T-helper 9 cell (primary cell): ENCODE measurements at places on chromosomes 16 and 17.

DNA sequence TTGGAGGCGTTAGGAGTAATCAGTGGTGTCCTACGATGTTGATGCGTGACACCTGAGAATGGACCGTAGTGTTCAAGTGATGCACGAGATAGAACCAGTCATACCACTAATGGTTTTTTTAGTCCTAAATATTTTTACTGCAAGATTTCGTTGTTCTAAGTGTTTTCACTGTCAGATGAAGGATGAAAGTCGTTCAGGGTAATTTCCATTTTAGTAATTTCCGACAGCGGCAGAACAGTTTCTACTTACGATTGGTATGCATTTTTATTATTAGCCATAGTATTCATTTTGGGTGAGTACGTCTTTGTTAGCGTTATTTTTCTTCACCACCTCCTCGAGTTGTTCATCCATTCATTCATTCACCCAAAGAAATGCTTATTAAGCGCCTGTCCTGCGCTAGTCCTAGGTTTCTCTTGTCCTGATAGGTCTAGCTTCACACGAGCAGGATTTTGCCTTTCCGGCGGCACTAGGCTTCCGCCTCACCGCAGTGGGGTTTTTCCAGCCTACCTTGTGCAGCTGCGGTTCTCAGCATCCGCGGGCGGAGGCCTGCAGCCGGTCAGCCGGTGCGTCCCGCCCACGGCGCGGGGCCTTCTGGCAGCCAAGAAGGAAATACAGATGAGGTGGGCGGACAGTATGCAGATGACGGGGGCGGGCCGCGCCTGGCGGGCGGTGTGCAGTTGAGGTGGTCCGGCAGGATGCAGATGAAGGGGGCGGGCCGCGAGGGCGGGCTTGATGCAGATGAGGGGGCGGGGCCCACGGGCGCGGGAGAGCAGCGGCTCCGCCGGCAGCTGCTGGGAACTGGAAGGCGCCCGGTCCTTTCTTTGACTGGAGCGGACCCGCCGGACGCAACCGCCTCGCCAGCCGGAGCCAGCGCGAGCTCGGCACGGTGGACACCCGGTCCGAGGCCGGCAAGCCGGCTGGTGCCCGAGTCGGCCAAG lies 146.4 kb downstream of the SPECC1 start:
- DNase-seq: peak; percentile 92

DNA sequence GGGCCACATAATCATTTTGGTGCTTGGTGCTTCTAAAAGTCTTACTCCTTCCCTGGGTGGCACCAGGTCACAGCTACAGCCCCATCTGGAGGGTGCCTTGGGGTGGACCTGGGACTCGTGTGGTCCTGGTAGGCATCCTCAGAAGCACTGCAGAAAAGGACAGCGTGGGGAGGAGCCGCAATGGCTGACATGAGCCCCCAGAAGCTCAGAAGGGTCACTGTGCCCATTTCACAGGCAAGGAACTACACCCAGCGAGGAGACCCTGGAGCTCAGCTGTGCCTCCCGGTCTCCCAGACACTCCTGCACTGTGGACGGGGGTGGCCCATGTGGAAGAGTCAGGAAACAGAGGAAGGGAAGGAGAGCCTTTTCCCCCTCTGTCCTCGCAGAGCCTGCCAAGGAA lies 26.4 kb downstream of the C17orf100 start:
- DNase-seq: no peak

GRCh38 chr17:64020056-64020766 lies at the start of gene ICAM2:
Gene ICAM2 (minus strand): TSS chr17:64020633. CDS start chr17:64006691, 13,942 bp downstream.
- DNase-seq: peak; percentile 87

DNA sequence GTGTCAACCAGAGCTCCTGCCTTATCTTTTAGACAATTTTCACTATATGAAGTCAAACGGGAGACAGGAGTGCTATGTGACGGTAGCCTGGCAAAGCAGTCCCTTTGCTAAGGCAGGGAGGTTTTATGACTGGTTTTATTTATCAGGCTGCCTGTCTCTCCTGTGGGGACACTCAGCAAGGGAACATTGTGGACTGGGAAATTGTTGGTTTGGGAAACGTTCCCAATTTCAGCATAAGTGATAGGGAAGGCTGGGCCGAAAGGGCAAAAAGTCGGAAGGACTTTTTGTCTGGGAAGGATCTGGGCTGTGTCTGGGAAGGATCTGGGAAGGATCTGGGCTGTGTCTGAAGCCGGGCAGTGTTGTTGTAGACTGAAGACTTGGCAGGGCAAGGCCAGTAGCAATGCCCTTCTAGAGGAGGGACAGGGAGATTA lies 211.2 kb downstream of the PARN start:
- DNase-seq: no peak

GRCh38 chr17:75335315-75335714 lies 46.1 kb upstream of the SLC25A19 start:
- no peak for DNase-seq

- no peak for DNase-seq
Observed at GRCh38 chr17:32303781-32304288, 38.1 kb downstream of the C17orf75 start.

GRCh38 chr17:64692187-64692586 lies 30.1 kb upstream of the SMURF2 start:
- no peak for DNase-seq

- DNase-seq: no peak
Observed at GRCh38 chr16:1491327-1491726, 1.8 kb upstream of the TELO2 start.

DNA sequence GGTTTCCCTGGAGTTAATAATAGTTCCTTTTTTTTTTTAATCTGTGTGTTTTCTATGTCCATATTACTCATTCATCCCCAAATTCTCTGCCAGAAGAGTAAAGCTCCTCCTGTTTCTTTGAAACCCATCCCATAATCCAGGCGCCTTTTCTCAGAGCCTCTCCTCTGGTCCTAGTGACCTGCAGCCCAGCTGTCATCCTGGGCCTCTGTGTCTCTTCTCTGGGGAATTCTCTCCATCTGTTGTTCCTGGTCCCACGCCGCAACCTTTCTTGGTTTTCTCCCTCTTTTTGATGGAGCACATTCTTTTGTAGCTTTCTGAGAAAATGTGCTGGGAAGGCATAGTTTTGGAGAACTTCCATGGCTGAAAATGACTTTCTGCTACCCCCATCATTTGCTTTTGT lies 10.2 kb downstream of the KATNB1 start:
- DNase-seq: no peak

DNA sequence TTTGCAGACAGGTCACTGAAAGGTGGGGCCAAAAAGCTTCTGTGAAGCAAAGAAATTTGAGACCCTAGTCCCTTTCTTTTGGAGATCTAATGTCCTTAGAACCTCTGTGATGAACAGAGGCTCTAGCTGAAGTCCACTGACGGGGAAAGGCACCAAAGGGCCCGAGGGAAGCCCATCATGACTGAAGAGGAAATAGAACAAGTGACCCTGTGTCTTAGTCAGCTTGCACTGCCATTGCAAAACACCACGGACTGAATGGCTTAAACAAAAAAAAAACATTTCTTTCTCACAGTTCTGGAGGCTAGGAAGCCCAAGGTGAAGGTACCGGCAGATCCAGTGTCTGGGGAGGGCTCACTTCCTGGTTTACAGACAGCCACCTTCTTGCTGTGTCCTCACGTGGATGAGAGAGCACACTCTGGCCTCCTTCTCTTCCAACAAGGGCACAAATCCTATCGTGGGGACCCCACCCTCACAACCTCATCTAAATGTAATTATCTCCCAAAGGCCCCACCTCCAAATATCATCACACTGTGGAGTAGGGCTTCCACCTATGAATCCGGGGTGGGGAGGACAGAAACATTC lies 24.3 kb upstream of the ASGR2 start:
- no peak for DNase-seq

GRCh38 chr16:18041864-18042834 lies 294.4 kb downstream of the NPIPA8 start:
- DNase-seq: no peak

DNA sequence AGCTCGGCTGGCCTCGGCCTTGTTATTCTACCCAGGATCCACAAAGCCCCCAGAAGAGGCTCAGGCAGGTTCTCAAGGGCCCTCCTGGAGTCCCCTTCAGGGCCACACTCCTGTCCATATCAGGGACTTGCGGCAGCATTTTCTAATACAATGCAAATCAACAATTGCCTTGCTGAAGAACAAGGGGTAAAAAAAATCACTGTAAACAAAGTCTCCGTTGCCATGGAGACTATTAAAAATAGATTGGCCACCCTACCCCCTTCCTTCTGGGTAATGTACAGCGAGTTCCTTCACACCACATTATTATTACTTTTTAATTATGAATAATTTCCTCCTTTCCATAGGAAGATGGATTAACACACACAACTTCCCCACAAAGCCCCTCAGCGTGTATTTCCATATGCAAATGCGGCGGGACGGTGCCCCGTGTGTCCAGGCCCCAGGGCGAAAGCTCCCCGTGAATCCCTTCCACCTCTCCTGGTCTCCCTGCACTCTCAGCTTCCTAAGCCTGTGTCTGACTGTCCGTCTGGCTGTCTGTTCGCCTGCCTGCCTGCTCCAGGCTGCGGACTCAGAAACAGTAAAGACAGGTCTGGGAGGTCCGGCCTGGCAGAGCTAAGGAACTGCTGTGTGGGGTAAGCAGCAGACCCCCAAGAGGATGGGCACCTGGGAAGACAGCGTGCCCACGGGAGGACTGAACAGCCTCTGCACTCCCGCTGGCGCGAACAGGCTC lies 196.6 kb downstream of the RBFOX3 start:
- DNase-seq: no peak

GRCh38 chr17:18042983-18043382 lies 3.8 kb downstream of the GID4 start:
- no peak for DNase-seq

DNA sequence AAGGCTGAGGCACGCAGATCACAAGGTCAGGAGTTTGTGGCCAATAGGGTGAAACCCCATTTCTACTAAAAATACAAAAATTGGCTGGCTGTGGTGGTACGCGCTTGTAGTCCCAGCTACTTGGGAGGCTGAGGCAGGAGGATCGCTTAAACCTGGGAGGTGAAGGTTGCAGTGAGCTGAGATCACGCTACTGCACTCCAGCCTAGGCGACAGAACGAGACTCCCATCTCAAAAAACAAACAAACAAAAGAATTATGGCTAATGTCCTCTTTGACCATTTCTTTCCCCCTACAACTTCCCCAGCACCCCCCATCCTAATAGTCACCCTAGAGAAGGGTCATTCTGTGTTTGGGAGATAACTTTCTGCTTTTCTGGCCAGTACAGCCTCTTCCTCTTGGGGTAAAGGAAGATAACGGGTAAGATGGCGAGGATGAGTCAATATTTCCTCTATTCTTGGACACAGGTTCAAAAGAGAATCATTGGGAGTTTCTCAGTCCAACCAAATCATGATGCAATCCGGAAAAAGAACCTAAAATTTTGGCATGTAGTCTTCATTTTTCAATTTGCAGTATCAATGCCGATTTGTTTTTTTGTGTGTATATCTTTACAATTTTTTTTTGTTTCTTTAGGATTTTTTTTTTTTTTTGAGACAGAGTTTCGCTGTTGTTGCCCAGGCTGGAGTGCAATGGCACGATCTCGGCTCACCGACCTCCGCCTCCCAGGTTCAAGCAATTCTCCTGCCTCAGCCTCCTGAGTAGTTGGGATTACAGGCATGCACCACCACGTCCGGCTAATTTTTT lies 107.6 kb upstream of the MED13 start:
- DNase-seq: no peak

- DNase-seq: no peak
Observed at GRCh38 chr17:48237456-48237855, 129.9 kb downstream of the SNX11 start.

DNA sequence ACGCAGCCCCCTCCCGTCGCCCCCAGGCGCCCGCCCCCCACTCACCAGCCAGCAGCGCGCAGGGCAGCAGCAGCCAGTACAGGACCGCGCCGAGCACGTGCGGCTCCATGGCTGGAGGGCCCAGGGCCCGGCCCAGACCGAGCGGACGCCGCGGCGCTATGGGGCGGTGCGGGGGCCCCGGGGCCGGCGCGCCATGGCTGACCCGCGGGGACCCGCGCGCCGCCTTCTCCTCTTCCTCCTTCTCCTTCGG lies 239 bp downstream of the PIEZO1 start:
- DNase-seq: no peak

GRCh38 chr17:7019839-7020519 lies 2.9 kb upstream of the BCL6B start:
- no peak for DNase-seq

- no peak for DNase-seq
Observed at GRCh38 chr16:2898831-2899563, 12.7 kb upstream of the FLYWCH1 start.

DNA sequence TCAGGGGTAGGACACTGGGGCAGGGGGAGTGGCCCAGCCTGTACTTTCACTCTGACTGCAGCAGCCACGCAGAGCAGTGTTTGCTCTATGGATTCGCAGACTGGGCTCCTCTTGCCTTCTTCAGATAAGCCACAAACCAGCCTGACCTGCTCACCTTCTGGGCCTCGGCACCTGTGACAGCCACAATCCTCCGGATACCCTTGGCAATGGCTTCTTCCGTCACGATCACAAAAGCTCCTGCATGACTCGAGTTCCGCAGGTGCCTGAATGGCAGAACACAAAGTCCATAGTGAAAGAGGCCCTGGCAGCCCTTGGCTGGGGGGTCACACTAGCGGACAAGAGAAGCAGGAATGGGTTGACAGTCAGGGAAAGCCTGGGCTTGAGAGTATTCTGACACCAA lies 3.8 kb upstream of the EXOSC6 start:
- no peak for DNase-seq

DNA sequence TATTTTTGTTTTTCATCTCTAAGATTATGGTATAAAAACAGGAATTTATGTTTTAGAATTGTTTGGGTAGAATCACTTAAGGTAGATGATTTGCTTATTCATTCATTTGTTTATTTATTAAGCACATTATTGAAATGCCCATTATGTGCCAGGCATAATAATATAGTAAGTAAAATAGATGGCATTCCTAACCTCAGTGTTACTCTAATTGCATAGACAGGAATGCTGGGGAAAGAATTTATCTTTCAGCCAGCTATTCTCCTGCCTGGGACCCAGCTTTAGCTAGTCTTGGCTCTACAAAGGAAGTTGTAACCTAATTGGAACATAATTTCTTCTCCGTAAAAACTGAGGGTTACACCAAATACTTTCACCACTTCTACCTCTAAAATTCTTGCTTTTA lies 44.6 kb downstream of the NFAT5 start:
- no peak for DNase-seq

DNA sequence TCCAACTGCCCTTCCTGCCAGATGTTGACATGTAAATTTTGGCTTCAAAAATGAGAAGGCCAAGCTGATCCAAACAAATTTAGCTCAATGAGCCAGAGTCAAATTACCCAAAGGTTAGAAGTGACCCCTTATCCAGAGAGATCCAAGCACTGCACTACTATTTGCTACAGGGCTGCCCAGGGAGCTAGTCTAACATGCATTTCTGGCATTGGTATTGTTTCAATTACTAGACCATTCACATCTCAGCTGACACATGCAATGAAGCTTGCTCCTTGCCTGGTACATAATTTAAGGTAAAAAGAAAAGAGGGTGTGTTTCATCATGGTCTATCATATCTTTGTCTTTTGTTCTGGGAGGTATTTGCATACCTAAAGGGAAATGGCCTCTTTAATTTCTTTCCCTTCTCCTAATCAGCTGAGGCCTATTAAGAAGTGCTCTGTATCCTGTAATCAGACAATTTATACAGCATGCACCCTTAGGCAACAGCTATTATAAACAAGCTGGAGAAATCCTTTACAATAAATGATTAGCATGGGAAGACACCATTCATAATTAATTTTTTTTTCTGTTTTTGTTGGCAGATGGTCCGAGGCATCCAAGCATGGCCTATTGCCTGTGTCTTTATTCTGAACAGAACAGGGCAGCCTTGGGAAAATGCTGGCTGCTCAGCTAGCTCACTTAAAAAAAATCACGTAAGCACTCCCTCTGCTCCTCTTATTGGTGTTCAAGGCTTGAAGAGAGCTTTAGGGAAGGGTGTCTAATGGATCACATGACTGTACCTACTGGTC lies 161.5 kb upstream of the SALL1 start:
- DNase-seq: no peak

GRCh38 chr16:88999457-89000206 lies 22.6 kb upstream of the CBFA2T3 start:
- no peak for DNase-seq
